T-helper 9 cell (primary cell): ENCODE measurements at places on chromosomes 2 and 18.

DNA sequence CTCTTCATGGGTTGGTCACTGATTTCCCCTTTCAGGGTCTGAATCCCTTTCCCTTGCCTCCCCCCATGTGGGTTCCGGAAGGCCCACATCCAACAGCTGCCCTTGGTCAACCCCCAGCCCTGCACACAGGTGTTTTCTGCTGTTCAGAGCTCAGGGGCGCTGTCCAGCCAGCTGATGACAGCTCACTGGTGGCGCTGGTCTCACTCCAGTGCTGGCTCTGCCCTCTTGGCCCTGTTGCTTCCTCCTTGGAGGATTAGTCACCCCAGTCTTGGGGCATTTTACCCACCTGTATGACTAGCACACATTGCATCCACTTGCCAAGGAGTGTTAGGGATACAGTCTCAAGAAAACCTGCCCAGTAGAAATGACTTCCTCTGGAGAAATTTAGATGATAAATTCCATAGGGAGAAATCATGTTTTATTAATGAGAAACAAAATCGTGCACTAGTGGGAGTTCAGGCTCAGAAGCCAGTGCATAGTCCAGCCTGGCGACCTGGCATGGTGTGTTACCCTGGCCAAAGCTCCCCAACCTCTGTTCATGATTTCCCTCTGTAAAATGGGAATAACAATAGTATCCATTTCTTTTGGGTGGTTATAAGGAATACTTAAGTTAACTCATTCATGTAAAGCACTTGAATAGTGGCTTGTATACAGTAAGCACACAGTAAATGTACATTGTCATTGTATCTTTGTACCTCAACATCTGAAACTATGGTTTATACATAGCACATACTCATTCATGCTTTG is 21.6 kb downstream of the CRIM1 start:
- DNase-seq, result no peak

- DNase-seq, result no peak
Measured at GRCh38 chr2:102520009-102520408, 47.0 kb downstream of the SLC9A4 start.

- no peak for DNase-seq
Measured at GRCh38 chr2:233051241-233052149, 8.6 kb upstream of the INPP5D start.

DNA sequence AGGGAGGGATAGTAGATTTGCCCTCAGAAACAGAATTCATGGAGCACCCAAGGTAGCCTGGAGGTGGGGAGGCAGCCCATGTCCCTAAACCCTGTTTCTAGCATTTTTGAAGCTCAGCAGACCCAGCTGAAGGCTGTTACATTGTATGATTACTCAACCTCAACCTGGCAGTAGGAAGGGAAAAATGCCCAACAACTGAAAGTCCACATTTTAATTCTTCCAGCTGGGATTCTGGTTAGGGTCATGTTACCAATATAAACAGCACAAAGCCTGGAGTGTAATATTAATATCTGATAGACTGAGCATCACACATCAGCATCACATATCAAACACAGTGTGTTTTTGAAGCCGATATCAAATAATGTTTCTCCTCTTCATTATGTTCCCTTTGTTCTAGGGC is 437.0 kb downstream of the HRH4 start:
- no peak for DNase-seq

GRCh38 chr2:15782009-15782751 is 158.2 kb upstream of the MYCN start:
- no peak for DNase-seq

DNA sequence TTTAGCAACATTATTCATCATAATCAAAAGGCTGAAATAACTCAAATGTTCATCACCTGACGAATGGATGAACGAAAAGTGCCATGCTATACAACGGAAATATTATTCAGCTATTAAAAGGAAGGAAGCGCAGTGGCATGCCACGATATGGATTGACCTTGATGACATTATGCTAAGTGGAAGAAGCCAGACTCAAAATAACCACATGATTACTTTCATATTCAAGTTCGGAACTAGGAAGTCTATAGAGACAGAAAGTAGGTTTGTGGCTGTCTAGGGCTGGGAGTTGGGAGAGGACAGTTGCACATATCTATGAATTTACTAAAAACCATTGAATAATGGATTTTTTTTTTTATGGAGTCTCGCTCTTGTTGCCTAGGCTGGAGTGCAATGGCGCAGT is 13.4 kb upstream of the PDIA6 start:
- DNase-seq, result no peak

DNA sequence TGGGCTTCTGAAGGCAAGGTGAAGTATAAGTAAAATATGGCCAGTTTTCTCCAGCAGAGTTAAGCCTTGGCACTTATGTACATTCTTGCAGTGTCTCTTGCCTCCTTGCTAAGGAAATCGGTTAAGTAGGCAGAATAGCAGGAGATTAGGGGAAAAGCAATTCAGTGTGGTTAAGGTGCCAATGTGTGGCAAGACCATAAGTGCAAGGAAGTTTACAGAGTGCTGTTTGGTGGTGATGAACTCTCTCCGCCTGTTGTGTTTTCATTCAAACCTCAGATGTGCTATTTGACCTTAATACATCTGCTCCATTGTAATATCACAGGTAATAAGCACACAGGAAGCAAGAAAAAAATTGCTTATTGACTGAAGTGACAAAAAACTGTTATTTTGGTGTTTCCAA is 156.1 kb downstream of the MGAT5 start:
- no peak for DNase-seq

GRCh38 chr2:239868556-239869181 is 156.5 kb downstream of the NDUFA10 start:
- no peak for DNase-seq

DNA sequence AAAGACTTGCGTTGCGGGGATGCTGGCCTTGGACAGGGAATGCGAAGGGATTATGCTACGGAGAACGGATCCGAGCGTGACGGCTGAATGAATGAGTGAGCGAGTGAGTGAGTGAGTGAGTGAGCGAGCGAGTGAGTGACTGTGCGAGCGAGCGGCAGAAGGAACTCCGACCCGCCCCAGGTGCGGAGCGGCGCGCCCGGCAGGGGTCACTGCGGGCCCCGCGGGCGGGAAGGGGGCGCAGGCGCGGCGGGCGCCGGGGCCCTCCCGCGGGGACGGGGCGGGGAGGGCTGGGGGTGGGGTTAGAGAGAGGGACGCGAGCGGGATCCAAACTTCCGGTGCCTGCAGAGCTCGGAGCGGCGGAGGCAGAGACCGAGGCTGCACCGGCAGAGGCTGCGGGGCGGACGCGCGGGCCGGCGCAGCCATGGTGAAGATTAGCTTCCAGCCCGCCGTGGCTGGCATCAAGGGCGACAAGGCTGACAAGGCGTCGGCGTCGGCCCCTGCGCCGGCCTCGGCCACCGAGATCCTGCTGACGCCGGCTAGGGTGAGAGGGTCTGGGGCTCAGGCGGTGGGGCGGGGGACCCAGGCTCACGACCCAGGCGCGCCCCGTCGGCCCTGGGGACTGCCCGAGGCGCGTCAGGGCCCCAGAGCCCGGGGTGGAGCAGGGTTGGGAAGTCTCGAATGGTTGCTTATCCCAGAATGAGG is at the start of gene ITM2C:
Gene ITM2C (plus strand): TSS at position 338 of the 702 bp plus-strand sequence. CDS start 84 bp downstream, at position 422.
- peak; percentile 66 for DNase-seq

GRCh38 chr2:54494087-54494486 is 38.0 kb downstream of the SPTBN1 start:
- DNase-seq, result no peak

- no peak for DNase-seq
Measured at GRCh38 chr18:67243799-67244587, 272.5 kb downstream of the DSEL start.

DNA sequence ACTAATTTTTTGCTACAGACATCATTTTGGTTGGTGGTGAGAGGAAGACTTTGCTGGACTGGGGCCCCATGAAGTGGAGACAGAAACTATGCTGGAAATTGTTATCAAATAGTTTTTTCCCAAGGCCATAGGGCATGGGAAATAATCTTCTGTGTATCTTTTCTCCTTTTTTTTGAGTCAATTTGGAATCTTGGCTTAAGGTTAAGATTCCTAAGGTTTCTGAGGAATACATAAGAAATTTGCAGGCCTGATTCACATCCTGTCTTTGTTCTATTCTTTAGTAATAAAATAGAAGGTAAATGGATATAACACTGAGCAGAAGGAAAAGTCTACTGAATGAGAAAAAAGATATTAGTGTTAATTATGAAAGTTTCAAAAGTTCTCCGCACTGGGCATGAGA is 16.6 kb downstream of the SMC6 start:
- no peak for DNase-seq

- no peak for DNase-seq
Measured at GRCh38 chr2:14297906-14298305, 334.6 kb upstream of the LRATD1 start.

- DNase-seq, result no peak
Measured at GRCh38 chr2:557635-558301, 119.4 kb downstream of the TMEM18 start.

- peak; percentile 32 for DNase-seq
Measured at GRCh38 chr2:202376460-202377206, 506 bp downstream of the BMPR2 start.

GRCh38 chr2:191892391-191892790 is 45.5 kb upstream of the CAVIN2 start:
- DNase-seq, result no peak

- DNase-seq, result no peak
Measured at GRCh38 chr2:163767097-163767496, 31.3 kb upstream of the FIGN start.

GRCh38 chr2:235908826-235909225 is 259.4 kb downstream of the GBX2 start:
- DNase-seq, result no peak

DNA sequence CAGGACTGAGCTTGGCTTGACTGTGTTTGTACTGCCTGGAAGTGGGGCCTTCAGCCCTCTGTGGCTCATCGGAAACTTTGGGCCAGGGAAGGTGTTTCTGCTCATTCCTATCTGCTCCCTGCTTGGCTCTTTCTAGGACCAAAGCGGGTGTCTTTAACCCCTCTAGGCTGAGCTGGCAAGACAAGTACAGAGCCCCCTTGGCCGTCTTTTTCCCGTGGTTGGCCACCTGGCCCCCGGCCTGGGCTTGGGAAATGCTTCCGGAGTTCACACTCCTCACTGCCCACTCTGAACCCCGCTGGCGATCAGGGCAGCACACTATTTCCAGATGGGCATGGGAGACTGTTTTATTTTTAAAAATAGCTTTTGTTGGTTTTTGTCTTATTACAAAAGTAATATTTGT is 243.0 kb downstream of the DYSF start:
- no peak for DNase-seq

GRCh38 chr18:72674710-72675109 is 130.6 kb upstream of the CBLN2 start:
- DNase-seq, result no peak
